ENCODE measurements at places on chromosomes 1 and 21.

DNA sequence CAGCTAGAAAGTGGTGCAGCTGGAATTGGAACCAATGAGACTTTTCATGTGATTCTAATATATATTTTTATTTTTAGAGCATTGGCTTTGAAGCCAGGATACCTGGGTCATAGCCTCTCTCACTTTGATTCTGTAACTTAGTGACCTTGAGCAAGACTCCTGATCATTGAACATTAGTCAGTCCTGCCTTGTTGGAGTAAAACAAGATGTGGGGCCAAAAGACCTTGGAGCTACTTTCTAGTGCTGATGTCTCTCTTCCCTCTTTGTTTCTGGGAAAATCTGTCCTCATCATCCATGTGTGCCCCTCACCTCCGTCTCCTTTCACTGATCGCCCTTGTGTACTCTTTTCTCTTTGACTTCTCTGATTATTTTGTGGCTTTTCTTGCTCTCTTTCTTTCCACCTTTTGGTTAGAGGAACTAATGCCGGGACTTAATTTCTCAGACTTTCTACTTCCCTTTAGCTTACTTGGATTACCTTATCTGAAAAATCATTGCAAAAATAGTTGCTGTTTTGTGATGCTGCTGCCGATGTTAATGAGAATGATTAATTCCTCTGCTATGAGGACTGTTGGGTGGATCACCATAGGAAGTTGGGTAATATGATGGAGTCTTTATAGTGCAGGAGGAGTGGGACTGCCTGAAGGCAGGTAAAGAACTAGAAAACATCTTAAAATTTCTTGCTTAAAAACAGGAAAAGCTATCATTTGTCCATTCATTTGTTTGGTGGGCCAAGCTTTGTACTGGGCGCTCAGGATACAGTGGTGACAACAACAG, 72.0 kb downstream of the NOS1AP start:
- no peak for DNase-seq

DNA sequence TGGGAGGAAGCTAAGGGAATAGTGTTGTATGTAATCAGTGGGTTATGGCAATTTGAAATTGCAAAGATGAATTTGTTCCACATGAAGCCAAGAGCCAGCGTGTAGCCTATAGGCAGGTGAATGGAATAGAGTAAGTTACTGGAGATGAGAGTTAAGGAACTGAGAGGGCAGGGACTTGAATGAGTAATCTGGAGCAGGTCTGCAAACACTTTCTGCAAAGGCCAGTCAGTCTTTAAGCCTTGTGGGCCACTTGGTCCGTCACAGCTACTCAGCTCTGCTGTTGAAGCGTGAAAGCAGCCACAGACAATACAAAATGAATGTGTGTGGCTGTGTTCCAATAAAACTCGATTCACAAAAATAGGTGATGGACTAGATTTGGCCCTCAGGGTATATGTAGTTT, 29.2 kb downstream of the SZT2 start:
- DNase-seq: no peak

- no peak for DNase-seq
Measured at GRCh38 chr1:151830055-151830454, 1.5 kb downstream of the RORC start.

- peak; percentile 59 for DNase-seq
Measured at GRCh38 chr1:36225283-36225899, 1.1 kb downstream of the THRAP3 start.

- DNase-seq: no peak
Measured at GRCh38 chr1:179529482-179530195, 46.1 kb downstream of the NPHS2 start.

DNA sequence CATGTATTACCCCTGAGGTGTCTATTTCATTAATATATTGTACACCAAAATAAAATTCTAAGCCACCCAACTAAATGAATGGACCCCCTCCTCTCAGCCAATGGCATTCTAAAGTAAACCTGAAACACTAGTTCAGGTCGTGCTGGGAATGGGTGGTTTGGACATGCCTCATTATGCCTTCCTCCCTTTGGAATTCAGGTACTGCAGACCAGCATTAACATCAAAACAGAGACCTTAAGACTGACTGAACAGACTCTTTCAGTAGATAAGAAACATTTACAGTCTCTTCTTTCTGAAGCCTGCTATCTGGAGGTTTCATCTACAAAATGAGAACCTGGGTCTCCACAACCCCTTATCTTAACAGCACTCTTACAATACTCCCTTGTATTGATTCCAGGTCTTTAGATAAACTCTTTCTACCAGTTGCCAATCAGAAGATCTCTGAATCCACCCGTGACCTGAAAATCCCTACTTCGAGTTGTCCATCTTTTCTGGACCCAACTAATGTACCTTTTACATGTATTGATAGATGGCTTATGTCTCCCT, 93.6 kb downstream of the PKN2 start:
- DNase-seq: peak; percentile 7

- DNase-seq: no peak
Measured at GRCh38 chr1:150808121-150808520, at the start of gene CTSK. TSS of gene CTSK (minus strand) at chr1:150808260. CDS start at chr1:150806805, 1,455 bp downstream.

GRCh38 chr1:33123266-33123665, 42.3 kb downstream of the AZIN2 start:
- DNase-seq: no peak

DNA sequence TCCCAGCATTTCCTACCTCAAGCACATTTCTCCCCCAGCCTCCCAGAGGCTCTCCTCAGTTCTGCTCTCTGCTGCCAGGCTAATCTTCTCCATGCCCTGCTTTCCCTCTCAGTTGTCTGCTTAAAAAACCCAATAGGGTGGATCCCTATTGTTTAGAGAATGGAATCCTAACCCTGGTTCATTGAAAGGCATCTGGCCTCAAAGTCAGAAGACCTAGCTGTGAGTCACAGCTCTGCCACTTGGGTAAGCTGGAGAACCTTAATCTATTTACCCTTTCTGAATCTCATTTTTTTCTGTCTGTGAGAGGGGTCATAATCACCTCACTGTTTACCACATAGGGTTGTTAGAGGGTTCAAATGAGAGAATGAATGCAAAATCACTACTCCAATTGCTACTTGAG, 12.5 kb upstream of the MYOC start:
- no peak for DNase-seq

DNA sequence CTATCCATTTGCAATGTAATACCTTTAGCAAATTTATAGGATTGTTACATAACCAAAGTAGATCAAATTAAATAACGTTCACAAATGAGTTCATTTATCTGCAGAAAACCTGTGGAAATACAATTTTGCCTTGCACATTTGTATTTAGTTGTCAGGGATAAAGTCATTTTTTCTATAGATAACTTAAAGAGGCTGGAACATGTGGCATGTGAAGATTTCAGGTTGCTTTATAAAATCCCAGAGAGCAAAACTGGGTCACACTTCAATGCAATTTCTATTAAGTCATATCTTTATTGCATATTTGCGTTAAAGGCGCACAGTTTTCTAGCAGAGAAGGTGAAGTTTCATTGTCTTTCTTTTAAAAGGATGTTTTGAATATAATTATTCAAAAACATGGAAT, 342.4 kb downstream of the USP25 start:
- no peak for DNase-seq

GRCh38 chr1:103197216-103197615, 88.9 kb upstream of the COL11A1 start:
- DNase-seq: no peak

DNA sequence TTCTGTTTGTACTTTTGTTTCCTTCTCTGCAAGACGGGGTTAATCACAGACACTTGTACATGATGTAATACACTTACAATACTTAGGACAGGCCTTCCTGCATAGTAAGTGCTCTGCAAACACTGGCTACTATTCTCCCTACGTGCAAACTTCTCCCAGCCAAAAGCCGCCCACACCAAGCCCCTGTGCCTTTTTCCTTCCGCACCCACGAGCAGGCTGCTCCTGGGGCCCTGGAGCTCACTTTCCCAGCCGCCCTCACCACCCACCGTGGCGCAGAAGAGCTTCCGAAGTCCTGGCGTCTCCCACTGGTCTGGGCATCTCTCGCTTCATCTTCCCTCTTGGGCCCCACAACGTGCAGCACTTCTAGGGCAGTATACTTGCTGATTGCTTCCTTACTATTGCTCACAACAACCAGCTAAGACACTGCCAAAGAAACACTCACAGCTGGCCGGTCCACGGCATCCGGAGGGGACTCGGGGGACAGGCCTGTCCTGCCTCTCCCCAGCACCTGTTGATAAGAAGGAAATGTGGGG, 22.5 kb upstream of the GPR157 start:
- no peak for DNase-seq
